ENCODE measurements at places on chromosomes 1 and 21. TPM values are rescaled to one million over a fixed set of nuclear protein-coding genes. Genes with fewer than 3 reads are reported as not detected.

Gene SLC37A1
- total RNA-seq, result 22.6 TPM

Gene HPCAL4
- 24.5 TPM for total RNA-seq

Gene IGSF21
- total RNA-seq, result 1.7 TPM

Gene MLLT11
- 1.6 TPM for total RNA-seq

Gene LYPD8
- 0.79 TPM for total RNA-seq

Gene CAMK2N1
- total RNA-seq, result 9.5 TPM

Gene FCRL2
- total RNA-seq, result 0.19 TPM

Gene PRDM15
- 18.8 TPM for total RNA-seq

Gene TDRD5
- 26.1 TPM for total RNA-seq

Gene SYDE2
- total RNA-seq, result 10.2 TPM

Gene TACSTD2
- 0.87 TPM for total RNA-seq

Gene MAB21L3
- 1.8 TPM for total RNA-seq

Gene VANGL2
- total RNA-seq, result 3.6 TPM

Gene CD101
- total RNA-seq, result 0.79 TPM

Gene GSTM1
- total RNA-seq, result not detected

Gene LSM10
- total RNA-seq, result 73.6 TPM

Gene PROX1
- total RNA-seq, result 4.2 TPM

Gene C8B
- 0.39 TPM for total RNA-seq

Gene ANKRD35
- 1.3 TPM for total RNA-seq

Gene SLC45A1
- 9.0 TPM for total RNA-seq

Gene CLIC4
- 48.8 TPM for total RNA-seq

Gene TOR3A
- total RNA-seq, result 17.6 TPM

Gene EPHB2
- total RNA-seq, result 7.7 TPM

Gene MYOC
- 3.0 TPM for total RNA-seq

Gene MROH9
- 2.8 TPM for total RNA-seq

Gene HPDL
- total RNA-seq, result 1.1 TPM

Gene NBPF6
- 1.8 TPM for total RNA-seq

Gene LCE2C
- not detected for total RNA-seq

Gene CA6
- total RNA-seq, result not detected

Gene PLXNA2
- total RNA-seq, result 4.1 TPM

Gene TEKT2
- 35.1 TPM for total RNA-seq

Gene ORC1
- 5.7 TPM for total RNA-seq

Gene AMY1B
- total RNA-seq, result not detected

Gene B4GALT2
- total RNA-seq, result 65.9 TPM

Gene CD52
- not detected for total RNA-seq

Gene RHEX
- 3.0 TPM for total RNA-seq

Gene LORICRIN
- 0.25 TPM for total RNA-seq

Gene HSD3B2
- total RNA-seq, result 0.63 TPM

Gene SPATA21
- total RNA-seq, result 2.7 TPM

Gene CXADR
- 87.0 TPM for total RNA-seq

Gene CELA2A
- 3.7 TPM for total RNA-seq

Gene PRAMEF25
- not detected for total RNA-seq

All from testis (tissue), 5 donors.